ENCODE measurements at places on chromosomes 7 and 10.
A peak's percentile ranks its signal among the peaks of the same experiment; 100 is the strongest.

DNA sequence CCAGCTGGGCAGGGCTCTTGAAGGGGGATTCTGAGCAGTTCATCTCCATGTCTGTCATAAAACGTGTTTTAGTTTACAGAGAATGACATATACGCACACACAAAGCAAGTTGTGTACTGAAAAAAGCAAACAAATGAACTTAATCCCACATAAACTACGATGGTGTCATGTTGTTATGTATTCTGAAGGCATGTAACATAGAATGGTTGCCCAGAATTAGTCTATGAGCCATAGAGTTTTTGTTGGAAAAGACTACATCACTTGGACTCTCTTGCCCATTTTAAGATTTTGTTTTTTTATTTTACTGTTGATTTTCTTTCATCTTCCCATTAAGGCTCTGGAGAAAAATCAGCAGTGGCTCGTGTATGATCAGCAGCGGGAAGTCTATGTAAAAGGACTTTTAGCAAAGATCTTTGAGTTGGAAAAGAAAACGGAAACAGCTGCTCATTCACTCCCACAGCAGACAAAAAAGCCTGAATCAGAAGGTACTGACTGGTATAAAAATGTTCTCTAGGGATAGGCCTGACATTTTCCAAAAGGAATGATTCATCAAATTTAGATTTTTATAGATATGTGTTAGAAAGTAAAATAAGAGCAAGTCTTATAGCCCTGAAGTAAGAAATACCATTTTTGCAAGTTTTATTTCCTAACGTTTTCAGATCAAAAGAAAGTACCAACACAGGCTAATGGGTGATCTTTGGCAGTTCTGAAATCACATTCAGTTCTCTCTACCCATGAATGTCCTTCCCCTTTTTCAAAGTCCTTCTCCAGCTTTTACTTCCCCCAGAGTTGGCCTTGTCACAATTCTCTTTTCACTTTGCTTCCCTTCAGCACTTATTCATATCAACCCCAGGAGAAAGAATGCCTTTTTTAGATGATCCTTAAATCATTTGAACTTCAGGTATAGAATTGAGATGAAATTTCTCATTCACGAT is 18.9 kb downstream of the CEP55 start:
- H3K4me1 ChIP-seq, result peaks cover 4% of the 10 kb centered on the region
- no peaks in the 10 kb centered on the region for H3K27me3 ChIP-seq
- H3K4me3 ChIP-seq, result no peak overlapping the region
- no peak overlapping the region for H3K27ac ChIP-seq
- H3K36me3 ChIP-seq, result no peaks in the 10 kb centered on the region

DNA sequence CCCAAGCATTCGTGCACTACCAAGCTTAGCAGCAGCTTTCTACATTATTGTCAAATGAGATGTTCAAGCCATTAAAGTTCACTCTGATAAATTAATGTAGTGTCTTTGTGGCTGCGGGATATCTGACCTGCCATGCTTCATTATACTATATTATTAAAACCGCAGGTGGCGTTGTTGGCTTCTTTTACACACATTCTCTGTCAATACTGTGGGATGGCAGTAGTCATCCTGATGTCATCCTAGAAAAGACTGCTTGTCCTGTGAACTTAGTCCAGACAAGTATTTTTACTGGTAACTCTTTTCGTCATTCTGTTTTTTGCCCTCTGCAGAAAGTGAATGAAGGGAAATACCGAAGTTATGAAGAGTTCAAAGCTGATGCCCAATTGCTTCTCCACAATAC is 103.9 kb downstream of the ZMYND11 start:
- H3K27ac ChIP-seq, result no peak overlapping the region
- H3K4me1 ChIP-seq, result no peaks in the 10 kb centered on the region
- H3K4me3 ChIP-seq, result no peak overlapping the region

DNA sequence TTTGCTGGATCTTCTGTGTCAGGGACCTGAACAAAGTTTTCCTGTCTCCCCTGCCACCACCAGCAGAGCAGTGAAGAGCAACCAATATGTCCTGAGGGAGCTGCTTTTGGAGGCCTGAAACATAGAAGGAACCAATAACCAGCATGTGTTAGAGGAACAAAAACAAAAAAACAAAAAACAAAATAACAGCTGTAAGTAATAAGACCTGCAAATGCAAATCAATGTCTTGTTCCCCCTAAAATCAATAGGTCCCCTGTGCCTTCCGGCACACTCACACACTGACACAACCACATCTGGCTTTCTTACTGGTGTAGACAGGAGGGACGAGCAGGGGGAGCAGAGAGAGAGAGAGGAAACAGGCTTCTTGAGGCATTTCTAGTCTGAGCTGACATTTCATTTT is 94.1 kb downstream of the NRG3 start:
- H3K4me1 ChIP-seq, result no peaks in the 10 kb centered on the region
- no peaks in the 10 kb centered on the region for H3K27me3 ChIP-seq
- H3K27ac ChIP-seq, result peak overlapping the region; percentile 11

GRCh38 chr7:135480966-135481597 is 28.8 kb downstream of the CNOT4 start:
- H3K36me3 ChIP-seq, result no peaks in the 10 kb centered on the region
- no peaks in the 10 kb centered on the region for H3K27me3 ChIP-seq
- no peak for DNase-seq
- H3K4me1 ChIP-seq, result peaks cover 27% of the 10 kb centered on the region
- H3K4me3 ChIP-seq, result no peak overlapping the region

GRCh38 chr10:82942286-82943099 is 1067.5 kb downstream of the NRG3 start:
- H3K4me3 ChIP-seq, result no peak overlapping the region
- no peak overlapping the region for H3K27ac ChIP-seq
- no peak for DNase-seq
- no peaks in the 10 kb centered on the region for H3K36me3 ChIP-seq
- H3K27me3 ChIP-seq, result no peaks in the 10 kb centered on the region

GRCh38 chr10:95513941-95514392 is 47.2 kb downstream of the SORBS1 start:
- H3K27me3 ChIP-seq, result peaks cover 14% of the 10 kb centered on the region
- no peaks in the 10 kb centered on the region for H3K36me3 ChIP-seq
- no peak overlapping the region for H3K4me3 ChIP-seq
- DNase-seq, result no peak
- H3K27ac ChIP-seq, result no peak overlapping the region

GRCh38 chr10:3135006-3135405 is 37.6 kb downstream of the PITRM1 start:
- DNase-seq, result no peak
- peaks cover 31% of the 10 kb centered on the region for H3K36me3 ChIP-seq
- no peaks in the 10 kb centered on the region for H3K4me1 ChIP-seq
- H3K27ac ChIP-seq, result no peak overlapping the region
- no peaks in the 10 kb centered on the region for H3K27me3 ChIP-seq

- H3K27me3 ChIP-seq, result peaks cover 9% of the 10 kb centered on the region
- H3K27ac ChIP-seq, result no peak overlapping the region
- H3K4me1 ChIP-seq, result no peaks in the 10 kb centered on the region
- no peak for DNase-seq
Observed at GRCh38 chr10:43921881-43922280, 273.2 kb upstream of the ZNF32 start.

- no peaks in the 10 kb centered on the region for H3K36me3 ChIP-seq
- no peaks in the 10 kb centered on the region for H3K27me3 ChIP-seq
- no peak for DNase-seq
- H3K4me3 ChIP-seq, result no peak overlapping the region
- H3K4me1 ChIP-seq, result no peaks in the 10 kb centered on the region
Observed at GRCh38 chr7:20466543-20467021, 135.9 kb downstream of the ITGB8 start.

DNA sequence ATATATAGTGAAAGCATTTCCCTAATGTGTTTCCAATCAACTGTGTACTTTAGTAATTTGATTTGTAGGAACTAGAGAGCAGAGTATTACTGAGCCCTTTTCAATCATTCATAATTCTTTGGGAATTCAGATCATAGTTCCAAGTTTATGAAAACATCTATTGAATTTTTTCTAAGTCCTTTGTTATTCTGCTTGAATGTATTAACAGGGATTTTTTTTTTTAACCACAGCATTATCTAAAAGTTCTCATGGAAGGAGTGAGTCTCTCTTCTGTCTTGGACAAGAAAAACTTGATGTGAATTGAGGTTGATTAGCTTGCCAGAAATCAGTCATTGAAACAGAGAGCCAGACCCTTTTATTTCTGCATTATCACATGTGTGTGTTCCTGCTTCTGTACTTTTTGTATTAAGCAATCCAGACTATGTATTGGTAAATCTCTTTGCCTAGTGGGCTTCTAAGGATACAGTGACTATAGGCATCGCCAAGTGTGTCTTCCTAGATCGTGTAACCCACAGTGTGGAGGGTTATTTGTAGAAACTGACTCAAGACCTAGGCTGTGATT is 59.9 kb downstream of the BMPER start:
- no peak overlapping the region for H3K4me3 ChIP-seq
- no peaks in the 10 kb centered on the region for H3K36me3 ChIP-seq
- no peaks in the 10 kb centered on the region for H3K4me1 ChIP-seq
- no peak for DNase-seq
- peaks cover 12% of the 10 kb centered on the region for H3K27me3 ChIP-seq

DNA sequence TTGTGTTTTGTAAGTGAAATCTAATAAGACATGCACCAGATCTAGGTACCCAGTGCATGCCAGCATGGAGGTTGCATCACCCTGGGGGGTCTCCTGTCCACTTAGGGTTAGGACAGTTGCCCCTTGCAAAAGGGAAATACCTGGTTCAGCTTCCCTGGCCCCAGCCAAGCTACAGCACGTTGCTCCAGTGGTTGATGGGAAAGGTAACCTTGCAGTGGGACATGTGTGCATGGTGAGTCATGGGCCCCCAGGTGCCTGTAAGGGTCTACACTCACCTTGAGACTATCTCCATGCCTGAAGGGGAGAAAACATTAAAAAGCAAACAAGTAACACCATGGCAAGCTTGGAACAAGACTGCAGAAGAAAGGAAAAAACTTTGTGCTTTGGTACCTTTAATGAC is 143.9 kb downstream of the LSM5 start:
- H3K4me3 ChIP-seq, result no peak overlapping the region
- DNase-seq, result no peak
- H3K27ac ChIP-seq, result no peak overlapping the region
- no peaks in the 10 kb centered on the region for H3K36me3 ChIP-seq
- H3K4me1 ChIP-seq, result no peaks in the 10 kb centered on the region

DNA sequence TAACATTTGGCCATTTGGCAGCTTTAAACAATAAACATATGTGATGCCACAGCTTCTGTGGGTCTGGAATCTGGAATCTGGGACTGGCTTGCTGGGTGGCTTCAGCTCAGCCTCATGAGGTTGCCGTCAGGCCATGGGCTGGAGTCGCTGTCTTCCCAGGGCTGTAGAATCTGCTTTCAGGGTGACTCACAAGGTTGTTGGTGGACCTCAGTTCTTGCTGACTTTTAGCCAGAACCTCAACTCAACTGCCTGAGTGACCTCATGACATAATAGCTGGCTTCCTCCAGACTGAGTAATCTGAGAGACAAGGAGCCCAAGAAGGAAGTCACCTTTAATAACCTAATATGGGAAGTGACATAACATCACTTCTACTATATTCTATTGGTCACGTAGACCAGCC is 44.6 kb upstream of the TSPAN13 start:
- peak overlapping the region; percentile 21 for H3K4me3 ChIP-seq
- H3K27ac ChIP-seq, result no peak overlapping the region
- no peaks in the 10 kb centered on the region for H3K27me3 ChIP-seq
- H3K4me1 ChIP-seq, result no peaks in the 10 kb centered on the region

DNA sequence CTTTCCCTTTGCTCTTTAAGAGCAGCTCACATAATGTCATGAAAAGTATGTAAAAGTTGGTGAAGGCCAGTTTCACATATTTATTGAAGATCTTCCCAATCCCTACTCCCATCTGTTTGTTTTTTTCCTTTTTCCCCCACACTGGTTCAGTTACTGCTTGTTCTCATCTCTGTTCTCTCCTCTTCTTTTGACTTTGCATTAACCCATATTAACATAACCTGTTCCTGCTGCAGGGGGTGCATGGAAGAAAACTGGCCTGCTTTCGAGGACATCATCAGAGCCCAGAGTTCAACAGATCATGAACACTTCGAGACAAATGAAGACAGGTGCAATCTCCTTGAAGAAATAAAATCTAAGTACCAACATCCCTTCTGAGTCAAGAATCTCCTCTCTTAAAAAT is 93.3 kb upstream of the FAM3C start:
- no peak overlapping the region for H3K4me3 ChIP-seq
- H3K36me3 ChIP-seq, result no peaks in the 10 kb centered on the region
- H3K4me1 ChIP-seq, result no peaks in the 10 kb centered on the region
- no peak for DNase-seq

- no peak overlapping the region for H3K27ac ChIP-seq
- H3K4me3 ChIP-seq, result no peak overlapping the region
- no peaks in the 10 kb centered on the region for H3K4me1 ChIP-seq
Observed at GRCh38 chr7:145753004-145753403, 363.6 kb upstream of the CNTNAP2 start.

GRCh38 chr10:132142396-132143161 is 44.2 kb upstream of the DPYSL4 start:
- no peaks in the 10 kb centered on the region for H3K36me3 ChIP-seq
- H3K27ac ChIP-seq, result no peak overlapping the region
- no peak overlapping the region for H3K4me3 ChIP-seq
- H3K27me3 ChIP-seq, result peaks cover 8% of the 10 kb centered on the region
- no peaks in the 10 kb centered on the region for H3K4me1 ChIP-seq

DNA sequence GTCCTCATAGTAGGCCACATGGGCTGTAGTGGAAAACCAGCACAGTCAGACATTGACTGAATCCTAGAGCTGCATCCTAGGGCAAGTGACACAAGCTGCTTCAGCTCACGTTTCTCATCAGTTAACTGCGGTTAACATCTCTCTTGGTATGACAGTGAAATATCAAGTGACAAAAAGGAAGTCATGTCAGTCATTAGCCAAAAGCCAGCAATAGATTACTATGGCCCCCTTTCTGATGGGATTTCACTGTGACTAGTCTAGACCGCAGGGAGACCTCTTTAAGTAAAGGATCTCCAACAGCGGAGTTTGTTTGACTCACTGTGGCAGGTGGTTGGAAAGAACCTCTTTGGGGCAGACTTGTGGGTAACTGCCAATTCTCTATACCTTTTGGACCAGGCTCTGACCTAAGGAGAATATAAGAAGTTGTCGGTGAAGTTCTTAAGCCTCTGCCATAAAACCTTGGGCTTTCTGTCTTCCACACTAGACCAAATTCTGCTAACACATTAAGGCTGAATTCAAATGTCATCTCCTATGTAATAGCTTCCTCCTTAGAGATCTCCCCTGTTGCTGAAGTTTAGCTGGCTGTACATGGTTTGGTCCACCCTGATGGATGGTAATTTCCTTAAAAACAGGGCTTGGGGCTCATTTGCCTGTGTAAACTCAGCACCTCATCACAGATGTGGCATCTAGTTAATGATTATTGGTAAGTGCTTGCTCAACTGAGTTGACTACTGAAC is 115.3 kb downstream of the SGMS1 start:
- H3K27ac ChIP-seq, result no peak overlapping the region
- no peak for DNase-seq
- no peaks in the 10 kb centered on the region for H3K27me3 ChIP-seq
- no peaks in the 10 kb centered on the region for H3K36me3 ChIP-seq
- H3K4me1 ChIP-seq, result peaks cover 39% of the 10 kb centered on the region
- no peak overlapping the region for H3K4me3 ChIP-seq

- peaks cover 34% of the 10 kb centered on the region for H3K27me3 ChIP-seq
- no peak overlapping the region for H3K27ac ChIP-seq
- no peak for DNase-seq
- H3K4me3 ChIP-seq, result no peak overlapping the region
- peaks cover 9% of the 10 kb centered on the region for H3K4me1 ChIP-seq
Observed at GRCh38 chr7:148238761-148239325, 351.7 kb upstream of the C7orf33 start.
